ENCODE measurements at places on chromosomes 11 and 22. TPM values are rescaled to one million over a fixed set of nuclear protein-coding genes. Genes with fewer than 3 reads are reported as not detected.

DNA sequence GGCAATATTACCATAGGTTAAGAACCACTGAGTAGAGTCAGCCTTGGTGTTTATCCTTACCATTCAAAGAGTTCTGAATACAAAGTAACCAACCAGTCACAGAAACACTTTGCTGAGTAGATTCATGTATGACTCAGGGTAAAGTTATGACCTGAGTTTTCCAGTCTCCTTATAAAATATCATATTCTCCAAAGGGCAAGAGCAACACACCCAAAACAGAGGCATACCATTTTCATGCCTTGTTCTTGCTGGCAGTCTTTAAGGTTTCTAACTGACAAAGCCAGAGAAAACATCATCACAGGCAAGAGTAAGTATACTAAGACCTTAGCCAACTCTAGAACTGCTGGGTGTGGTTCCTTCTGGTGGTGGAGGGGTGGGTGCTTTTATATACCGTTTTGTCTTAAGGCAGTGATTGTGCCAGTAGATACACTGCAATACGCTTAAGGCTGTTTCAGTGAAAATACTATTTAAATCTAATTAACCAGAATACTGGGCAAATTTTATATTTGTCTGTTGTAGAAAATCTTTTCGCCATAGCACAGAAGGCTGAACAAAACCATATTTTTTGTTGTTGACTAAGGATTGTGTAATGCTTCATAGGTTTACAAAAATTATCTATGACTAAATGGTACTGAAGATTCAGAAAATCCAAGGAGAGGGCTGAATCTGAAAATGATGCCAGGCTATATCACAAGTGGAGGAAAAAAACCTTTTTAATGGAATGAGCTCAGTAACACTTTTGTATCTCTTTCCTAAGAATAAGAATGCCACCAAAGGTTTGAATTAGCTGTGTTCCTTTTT is 3.0 kb downstream of the ATL3 start:
- peak; percentile 81 for DNase-seq

DNA sequence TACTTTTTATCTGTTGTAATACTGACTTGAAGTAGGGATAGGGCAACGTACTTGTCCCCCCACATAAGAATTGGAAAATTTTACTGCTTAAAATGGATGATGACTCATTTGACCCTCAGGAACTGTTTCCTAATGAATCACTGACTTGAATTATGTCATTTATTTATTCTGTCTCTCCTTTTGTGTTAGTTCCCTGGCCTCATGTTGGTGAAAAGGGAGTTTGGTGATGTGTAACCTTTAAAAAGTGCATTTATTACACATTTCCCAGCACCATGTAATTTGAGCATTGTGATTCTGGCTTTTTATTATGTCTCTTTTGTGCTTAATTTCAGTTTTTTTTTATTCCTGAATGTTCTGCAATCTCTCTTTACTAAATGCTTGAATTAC is 20.3 kb upstream of the PGM2L1 start:
- DNase-seq = peak; percentile 73

HIC2 gene
- total RNA-seq = 2.5 TPM

SCGB1A1 gene
- total RNA-seq = not detected

DNA sequence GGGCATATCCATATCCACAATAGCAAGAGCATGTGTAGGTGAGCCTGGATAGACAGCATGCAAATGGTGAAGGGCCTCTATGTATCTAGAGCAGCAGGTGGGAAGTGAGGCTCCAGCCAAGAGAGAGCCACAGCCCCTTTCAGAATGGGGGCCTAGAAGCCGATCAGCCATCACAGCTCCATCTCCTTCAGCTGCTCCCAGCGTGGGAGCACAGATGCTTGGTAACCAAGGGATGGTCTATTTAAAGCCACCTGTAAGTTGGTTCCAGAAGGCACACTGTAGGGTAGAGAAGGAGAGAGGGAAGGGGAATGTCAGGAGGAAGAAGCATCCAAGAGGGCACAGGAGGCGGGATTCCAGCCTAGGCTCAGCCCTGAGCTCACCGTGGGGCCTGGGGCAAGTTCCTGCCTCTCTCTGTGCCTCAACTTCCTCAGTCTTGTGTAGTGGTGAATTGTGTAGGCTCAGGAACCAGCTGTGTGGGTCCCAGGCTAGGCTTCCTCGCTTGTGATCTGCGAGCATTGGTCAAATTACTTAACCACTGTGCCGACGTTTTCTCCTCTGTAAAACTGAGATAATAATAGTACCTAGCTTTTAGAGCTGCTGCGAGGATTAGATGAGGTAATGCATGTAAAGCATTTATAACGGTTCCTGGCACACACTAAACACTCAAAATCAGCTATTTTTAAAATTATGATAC is 122.9 kb upstream of the NAV2 start:
- DNase-seq = no peak

- DNase-seq = peak; percentile 36
Measured at GRCh38 chr22:35258191-35258988, 1.1 kb downstream of the HMGXB4 start.

- peak; percentile 92 for DNase-seq
Measured at GRCh38 chr11:86193297-86194095, 51.1 kb upstream of the EED start.

RAB38 gene
- total RNA-seq = 80.9 TPM

DNA sequence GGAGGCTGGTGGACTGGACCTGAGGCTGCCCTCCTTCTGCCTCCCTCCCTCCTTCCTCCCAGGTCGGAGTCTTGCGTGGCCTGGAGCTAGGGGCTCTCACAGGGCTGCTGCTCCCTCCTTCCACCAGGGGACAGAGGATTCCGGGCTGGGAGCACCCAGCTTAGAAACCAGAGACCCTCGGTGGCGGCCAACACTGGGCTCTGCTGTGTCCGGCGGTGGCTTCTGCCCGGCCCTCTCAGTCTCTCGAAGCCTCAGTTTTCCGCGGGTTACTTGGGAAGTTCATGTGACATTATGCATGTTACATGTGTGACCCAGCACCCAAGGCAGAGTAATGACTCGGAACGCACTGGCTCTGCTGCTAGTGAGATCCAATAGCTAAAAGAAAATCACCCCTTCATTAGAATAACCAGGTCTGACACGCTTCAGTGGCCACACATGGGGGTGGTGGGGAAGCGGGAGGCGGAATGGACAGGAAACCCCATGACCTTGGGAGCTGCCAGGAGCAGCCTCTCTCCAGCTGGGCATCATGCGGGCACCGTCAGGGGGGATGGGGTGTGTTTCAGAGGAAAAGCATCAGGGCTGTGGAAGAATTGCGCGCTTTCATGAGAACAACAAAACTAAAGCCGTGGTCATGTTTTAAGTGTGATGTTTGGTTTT is 5.9 kb upstream of the MRGPRG start:
- DNase-seq = no peak

GRCh38 chr11:111205632-111206385 is 39.7 kb upstream of the POU2AF2 start:
- DNase-seq = no peak

Data from MCF 10A (cell line).